Occipital lobe (tissue), 3 donors: ENCODE measurements at places on chromosomes 11 and 22. TPM values are rescaled to one million over a fixed set of nuclear protein-coding genes. Genes with fewer than 3 reads are reported as not detected.

Gene SHANK2
- total RNA-seq, result 47.1 TPM

Gene SLC25A45
- 0.31 TPM for total RNA-seq

Gene TMEM109
- 8.3 TPM for total RNA-seq

Gene SLC1A2
- total RNA-seq, result 228 TPM

Gene TUBA8
- 0.94 TPM for total RNA-seq

Gene APOL3
- total RNA-seq, result 2.5 TPM

Gene PLAAT2
- total RNA-seq, result not detected

Gene DEPDC7
- total RNA-seq, result 3.1 TPM

Gene C11orf21
- total RNA-seq, result 0.16 TPM

Gene PKNOX2
- 5.3 TPM for total RNA-seq

Gene FDX1
- total RNA-seq, result 15.8 TPM

Gene CRKL
- total RNA-seq, result 58.3 TPM

Gene PYGM
- 1.2 TPM for total RNA-seq

Gene SMTNL1
- total RNA-seq, result not detected

Gene LRRC4C
- 90.6 TPM for total RNA-seq

Gene APOA5
- not detected for total RNA-seq

Gene LMO2
- total RNA-seq, result 18.4 TPM

Gene DGCR6
- 12.3 TPM for total RNA-seq

Gene CENATAC
- 31.0 TPM for total RNA-seq

Gene MMP27
- not detected for total RNA-seq

Gene TRPM5
- total RNA-seq, result not detected

Gene CECR2
- total RNA-seq, result 4.4 TPM

Gene SCGB1C1
- not detected for total RNA-seq

Gene GRM5
- 175 TPM for total RNA-seq

Gene TBX10
- total RNA-seq, result not detected

Gene DNAJC4
- total RNA-seq, result 5.6 TPM

Gene YAP1
- total RNA-seq, result 18.7 TPM

Gene BTG4
- not detected for total RNA-seq

Gene APOL4
- 10.5 TPM for total RNA-seq

Gene PIK3C2A
- 45.7 TPM for total RNA-seq

Gene DCDC1
- 1.2 TPM for total RNA-seq

Gene LSP1
- total RNA-seq, result 0.47 TPM

Gene DRD4
- total RNA-seq, result 0.16 TPM

Gene HMBS
- total RNA-seq, result 2.0 TPM

Gene PGM2L1
- total RNA-seq, result 182 TPM

Gene ANO1
- total RNA-seq, result 0.62 TPM

Gene GAL3ST3
- 14.0 TPM for total RNA-seq

Gene KCNK7
- 0.31 TPM for total RNA-seq

Gene CENPM
- 1.6 TPM for total RNA-seq
